ENCODE measurements at places on chromosomes 11 and 22. TPM values are rescaled to one million over a fixed set of nuclear protein-coding genes. Genes with fewer than 3 reads are reported as not detected.

DNA sequence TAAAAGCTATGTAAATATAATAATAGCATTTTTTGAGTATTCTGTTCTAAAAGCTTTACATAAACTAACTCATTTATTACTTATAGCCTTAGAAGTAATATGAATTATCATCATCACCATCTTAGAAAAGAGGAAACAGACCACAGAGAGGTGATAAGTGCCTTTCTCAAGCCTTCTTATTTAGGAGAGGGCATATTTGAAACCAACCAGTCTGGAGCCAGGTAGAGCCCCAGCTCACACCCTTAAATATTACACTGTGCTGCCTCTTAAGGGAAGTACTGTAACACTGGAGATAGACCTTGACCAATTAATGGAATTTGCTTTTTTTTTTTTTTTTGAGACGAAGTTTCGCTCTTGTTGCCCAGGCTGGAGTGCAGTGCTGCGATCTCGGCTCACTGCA, 2.3 kb downstream of the BCO2 start:
- peaks cover 1% of the 10 kb centered on the region for H3K36me3 ChIP-seq
- H3K27ac ChIP-seq = no peak overlapping the region
- H3K27me3 ChIP-seq = peaks cover 27% of the 10 kb centered on the region
- H3K4me1 ChIP-seq = peaks cover 10% of the 10 kb centered on the region
- no peak overlapping the region for H3K4me3 ChIP-seq

- DNase-seq = no peak
- no peaks in the 10 kb centered on the region for H3K4me1 ChIP-seq
- H3K27ac ChIP-seq = no peak overlapping the region
- H3K27me3 ChIP-seq = peaks cover 10% of the 10 kb centered on the region
- H3K36me3 ChIP-seq = no peaks in the 10 kb centered on the region
Measured at GRCh38 chr11:124167826-124168231, 15.3 kb upstream of the OR10D3 start.

DNA sequence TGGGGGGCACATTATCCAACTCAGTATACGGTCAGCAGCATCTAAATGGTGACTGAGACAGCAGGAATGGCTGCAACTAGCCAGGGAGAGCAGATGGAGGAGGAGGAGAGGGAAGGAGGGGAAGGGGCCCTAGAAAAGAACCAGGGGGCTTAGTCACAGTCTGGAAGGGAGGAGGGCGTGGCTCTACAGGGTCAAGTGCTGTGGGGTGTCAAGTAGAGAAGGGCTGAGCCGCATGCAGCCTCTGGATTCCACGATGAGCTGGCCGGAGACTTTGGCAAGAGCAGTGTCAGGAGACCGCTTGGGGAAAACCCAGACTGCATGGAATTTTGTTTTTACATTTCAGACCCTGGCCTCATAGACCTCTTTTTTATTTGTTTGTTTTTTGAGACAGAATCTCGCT, 25.8 kb upstream of the PPFIA1 start:
- no peaks in the 10 kb centered on the region for H3K27me3 ChIP-seq
- no peak for DNase-seq

DNA sequence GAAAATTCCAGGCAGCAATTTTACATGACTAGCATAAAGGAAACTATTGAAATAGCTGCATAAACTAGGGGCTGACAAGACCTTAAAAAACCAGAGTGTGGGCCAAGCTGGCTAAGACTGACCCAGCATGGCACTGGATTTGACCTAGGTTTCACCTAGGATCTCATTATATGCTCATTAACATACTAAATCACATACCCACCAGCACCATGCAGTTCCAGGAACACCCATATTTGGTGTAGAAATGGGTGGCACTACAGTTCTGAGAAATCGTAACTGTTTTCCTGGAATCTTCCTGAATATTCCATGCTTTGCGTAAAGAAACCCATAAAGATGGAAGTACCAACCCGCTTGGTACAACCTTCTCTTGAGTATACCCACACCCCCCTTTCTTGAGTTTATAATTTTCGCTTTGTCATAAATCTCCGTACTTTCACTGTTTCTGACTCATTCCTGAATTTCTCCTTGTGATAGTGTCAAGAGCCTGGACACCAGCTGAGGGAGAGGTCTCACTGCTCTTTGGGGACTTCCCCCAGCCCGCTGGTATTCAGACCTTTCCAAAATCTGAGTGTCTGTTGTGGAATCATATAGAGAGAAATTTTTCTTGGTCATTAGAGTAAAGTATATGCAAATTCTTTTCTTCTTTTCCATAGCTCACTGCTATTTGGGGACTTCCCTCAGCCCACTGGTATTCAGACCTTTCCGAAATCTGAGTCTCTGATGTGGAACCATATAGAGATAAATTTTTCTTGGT, 55.1 kb downstream of the MTMR3 start:
- no peak overlapping the region for H3K4me3 ChIP-seq
- peaks cover 6% of the 10 kb centered on the region for H3K36me3 ChIP-seq
- H3K27me3 ChIP-seq = no peaks in the 10 kb centered on the region
- peak; percentile 11 for DNase-seq

- peaks cover 23% of the 10 kb centered on the region for H3K36me3 ChIP-seq
- H3K4me1 ChIP-seq = peaks cover 11% of the 10 kb centered on the region
- no peak overlapping the region for H3K27ac ChIP-seq
- no peak overlapping the region for H3K4me3 ChIP-seq
Measured at GRCh38 chr11:18312663-18313420, 9.1 kb downstream of the HPS5 start.

- no peak overlapping the region for H3K27ac ChIP-seq
- no peak overlapping the region for H3K4me3 ChIP-seq
- no peaks in the 10 kb centered on the region for H3K27me3 ChIP-seq
Measured at GRCh38 chr22:35634943-35635540, 13.2 kb upstream of the APOL6 start.

DNA sequence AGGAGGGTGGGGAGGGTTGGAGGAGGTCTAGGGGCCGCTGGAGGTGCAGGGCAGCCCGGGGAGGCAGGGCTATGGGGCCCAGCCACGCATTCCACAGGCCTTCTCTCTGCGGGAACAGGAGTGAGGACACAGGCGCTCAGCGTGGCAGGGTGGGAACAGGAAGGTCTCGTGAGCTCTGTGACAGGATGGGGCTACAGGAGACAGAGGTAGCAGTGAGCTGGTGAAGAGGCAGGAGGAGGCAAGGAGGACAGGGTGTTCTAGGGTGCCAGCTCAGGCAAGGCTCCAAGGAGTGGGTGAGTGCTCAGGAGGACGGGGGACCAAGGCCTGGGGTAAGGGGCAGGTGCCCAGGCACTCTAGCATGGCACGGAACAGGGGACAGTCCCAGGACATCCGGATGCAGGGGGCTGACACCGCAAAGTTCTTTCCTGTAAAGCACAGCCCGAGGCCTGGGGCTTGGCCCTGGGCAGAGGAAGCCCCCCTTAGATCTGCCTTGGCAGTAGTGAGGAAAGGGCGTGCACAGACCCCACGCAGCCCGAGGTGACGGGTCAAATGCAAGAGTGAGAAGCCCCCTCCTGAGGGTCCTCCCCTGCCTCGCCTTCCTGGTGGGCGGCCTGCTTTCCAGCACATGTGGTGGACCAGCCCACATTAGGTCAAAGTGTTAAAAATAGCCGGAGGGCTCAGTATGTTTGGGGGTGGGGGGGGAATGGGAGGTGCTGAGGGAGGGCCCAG, 4.7 kb upstream of the NEAT1 start:
- H3K27me3 ChIP-seq = peaks cover 6% of the 10 kb centered on the region
- H3K4me1 ChIP-seq = peaks cover 36% of the 10 kb centered on the region
- H3K27ac ChIP-seq = peak overlapping the region; percentile 99
- peaks cover 23% of the 10 kb centered on the region for H3K36me3 ChIP-seq
- peak overlapping the region; percentile 100 for H3K4me3 ChIP-seq
- DNase-seq = peak; percentile 73

GRCh38 chr11:76266286-76267100, 60.2 kb upstream of the WNT11 start:
- DNase-seq = no peak
- H3K36me3 ChIP-seq = no peaks in the 10 kb centered on the region
- H3K27ac ChIP-seq = no peak overlapping the region
- no peaks in the 10 kb centered on the region for H3K4me1 ChIP-seq

DNA sequence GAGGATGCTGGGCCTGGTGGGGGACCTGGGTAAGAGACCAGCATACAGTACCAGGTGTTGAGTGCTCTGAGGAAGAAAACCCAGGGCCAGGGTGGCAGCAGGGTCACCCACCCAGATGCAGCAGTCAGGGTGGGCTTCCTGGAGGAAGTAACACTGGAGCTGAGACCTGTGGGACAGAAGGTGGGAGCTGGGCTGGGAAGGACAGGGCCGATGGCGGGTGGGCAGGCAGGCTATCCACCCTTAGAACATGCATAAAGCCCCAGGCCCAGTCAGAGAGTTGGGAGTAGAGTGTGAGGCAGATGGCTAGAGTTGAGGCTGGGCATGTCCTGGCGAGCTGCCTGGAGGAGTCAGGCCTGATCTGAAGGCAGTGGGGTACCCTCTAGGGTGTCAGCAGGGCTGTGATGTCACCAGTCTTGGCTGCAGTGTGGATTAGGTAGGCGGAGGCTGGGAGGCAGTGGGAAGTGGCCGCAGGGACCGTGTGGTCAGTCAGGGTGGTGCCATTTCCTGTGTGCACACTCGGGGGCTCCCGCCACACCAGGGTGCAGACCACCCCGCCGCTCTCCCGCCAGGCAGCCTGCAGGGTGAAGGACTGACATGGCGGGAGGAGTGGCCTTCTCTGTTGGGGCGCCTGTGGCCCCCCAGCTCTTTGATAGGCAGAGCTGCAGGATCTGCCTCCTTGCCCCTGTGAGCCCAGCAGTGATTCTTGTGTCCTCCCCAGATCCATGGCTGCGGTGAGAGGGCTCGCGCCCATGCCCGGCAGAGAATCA, 35.3 kb downstream of the IGHMBP2 start:
- H3K27me3 ChIP-seq = no peaks in the 10 kb centered on the region
- no peak for DNase-seq
- H3K36me3 ChIP-seq = peaks cover 14% of the 10 kb centered on the region
- no peaks in the 10 kb centered on the region for H3K4me1 ChIP-seq

DNA sequence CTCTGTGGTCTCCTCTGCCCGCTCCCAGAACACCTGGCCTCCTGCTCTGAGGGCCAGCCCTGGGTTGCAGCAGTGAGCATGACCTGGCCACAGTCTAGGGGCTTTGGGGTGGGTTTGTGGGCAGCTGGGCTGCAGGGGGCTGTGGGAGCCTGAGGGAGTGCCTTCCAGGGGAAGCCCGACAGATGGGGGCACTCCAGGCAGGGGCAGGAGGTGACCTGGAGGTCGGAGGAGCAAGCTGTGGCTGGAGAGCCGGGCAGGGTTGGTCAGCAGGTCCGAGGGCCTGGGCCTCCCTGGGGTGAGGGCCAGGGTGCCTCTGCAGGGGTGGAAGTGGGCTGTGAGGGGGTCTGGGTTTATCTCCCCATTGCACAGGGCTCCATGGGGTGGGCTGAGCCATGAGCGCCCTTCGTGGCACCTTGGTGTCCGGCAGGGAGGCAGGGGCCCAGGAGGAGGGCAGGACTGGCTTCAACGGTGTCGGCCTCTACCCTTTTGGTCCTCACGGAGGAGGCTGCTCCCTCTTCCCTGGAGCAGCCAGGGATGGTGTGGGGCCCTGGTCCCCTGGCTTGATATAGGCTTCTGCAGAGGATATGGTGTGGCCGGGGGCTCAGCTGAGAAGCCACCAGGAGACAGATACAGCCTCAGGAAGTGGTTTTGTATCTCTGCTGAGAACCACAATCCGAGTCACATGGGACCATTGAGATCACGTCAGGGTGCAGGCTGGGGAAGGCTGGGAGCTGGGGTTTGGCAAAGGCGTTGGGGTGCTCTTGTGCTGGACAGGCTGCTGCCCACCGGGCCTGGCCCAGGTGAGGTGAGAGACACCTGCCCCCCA, 22.3 kb downstream of the KCNQ1 start:
- H3K36me3 ChIP-seq = no peaks in the 10 kb centered on the region
- peak; percentile 77 for DNase-seq
- H3K4me1 ChIP-seq = peaks cover 66% of the 10 kb centered on the region
- H3K4me3 ChIP-seq = peak overlapping the region; percentile 12
- no peaks in the 10 kb centered on the region for H3K27me3 ChIP-seq

DNA sequence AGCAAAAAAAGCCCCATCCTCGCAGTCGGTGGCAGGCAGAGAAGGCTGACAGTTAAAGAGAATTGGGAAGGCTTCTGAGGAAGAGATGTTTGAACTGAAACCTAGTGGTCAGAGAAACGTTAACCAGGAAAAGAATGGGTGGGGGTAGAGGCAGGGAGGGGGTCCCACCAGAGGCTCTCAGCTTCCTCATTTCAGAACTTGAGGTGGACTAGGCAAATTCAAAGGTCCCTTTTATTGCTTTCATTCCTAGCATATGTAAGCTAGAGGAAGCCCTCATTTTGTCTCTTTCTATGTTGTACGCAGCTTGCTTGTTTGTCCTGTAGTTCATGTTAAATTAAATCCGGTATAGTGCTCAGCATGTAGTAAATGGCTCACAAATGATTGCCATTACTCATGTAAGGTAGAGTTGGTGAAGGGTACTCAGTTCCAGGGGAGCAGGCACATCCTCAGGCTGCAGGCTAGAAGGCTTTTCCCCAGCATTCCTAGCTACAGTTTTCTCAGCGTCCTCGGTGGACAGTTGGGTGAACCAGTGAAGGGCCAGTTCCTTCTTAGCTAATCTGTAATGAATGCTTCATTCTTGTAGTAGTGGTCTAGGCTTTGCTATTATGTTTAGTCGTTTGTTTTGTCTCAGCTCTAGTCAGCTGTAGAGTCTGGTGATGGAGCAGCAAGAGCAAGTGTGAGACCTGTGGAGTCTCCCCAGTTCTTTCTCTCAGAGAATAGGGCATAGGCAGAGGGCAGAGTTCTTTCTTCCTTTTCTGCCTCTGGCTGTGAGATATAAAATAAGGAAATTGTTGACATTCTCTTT, 58.6 kb downstream of the UVRAG start:
- peaks cover 21% of the 10 kb centered on the region for H3K4me1 ChIP-seq
- no peaks in the 10 kb centered on the region for H3K36me3 ChIP-seq
- no peak overlapping the region for H3K27ac ChIP-seq
- DNase-seq = no peak

GRCh38 chr11:56698795-56699194, at the start of gene OR9G1:
OR9G1 (plus strand) TSS chr11:56699095; CDS start chr11:56700388, 1,293 bp downstream.
- no peak for DNase-seq
- no peaks in the 10 kb centered on the region for H3K36me3 ChIP-seq
- H3K4me3 ChIP-seq = no peak within 1 kb of the TSS
- no peaks in the 10 kb centered on the region for H3K4me1 ChIP-seq

- peak; percentile 92 for DNase-seq
- no peaks in the 10 kb centered on the region for H3K27me3 ChIP-seq
- peaks cover 44% of the 10 kb centered on the region for H3K36me3 ChIP-seq
- peak overlapping the region; percentile 82 for H3K27ac ChIP-seq
- peaks cover 63% of the 10 kb centered on the region for H3K4me1 ChIP-seq
Measured at GRCh38 chr11:62593434-62594044, 2.2 kb upstream of the TUT1 start.

The GDPD4 gene
- total RNA-seq = not detected

The NXPE1 gene
- total RNA-seq = not detected

The CCDC89 gene
- not detected for total RNA-seq

The BBOX1 gene
- total RNA-seq = not detected

The SYT7 gene
- total RNA-seq = not detected

The SLC6A5 gene
- total RNA-seq = not detected

The USH1C gene
- not detected for total RNA-seq

The SLC22A6 gene
- total RNA-seq = not detected

Data from activated naive CD4-positive, alpha-beta T cell treated with anti-CD3 and anti-CD28 coated beads for 36 hours (primary cell).